ENCODE measurements at places on chromosomes 2 and 18.

- no peak for DNase-seq
Measured at GRCh38 chr18:74994502-74995418, 214.2 kb downstream of the PTGR3 start.

DNA sequence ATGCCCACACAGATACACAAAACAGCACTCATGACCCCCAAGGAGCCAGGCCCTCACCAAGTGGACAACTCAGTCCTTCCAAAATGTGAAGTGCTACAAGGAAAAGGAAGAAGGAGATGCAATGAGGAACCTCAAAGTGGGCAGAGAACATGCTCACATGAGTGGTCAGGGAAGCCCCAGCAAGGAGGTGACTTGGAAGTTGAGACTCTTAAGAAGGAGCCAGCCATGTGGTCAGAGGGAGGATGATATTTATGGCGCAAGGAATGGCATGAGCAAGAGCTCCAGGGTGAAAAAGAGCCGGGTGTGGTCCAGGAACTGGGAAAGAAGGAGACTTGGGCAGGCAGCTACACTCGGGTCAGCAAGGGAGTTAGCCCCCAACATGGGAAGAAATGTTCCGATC, 30.0 kb upstream of the KLHL29 start:
- no peak for DNase-seq

DNA sequence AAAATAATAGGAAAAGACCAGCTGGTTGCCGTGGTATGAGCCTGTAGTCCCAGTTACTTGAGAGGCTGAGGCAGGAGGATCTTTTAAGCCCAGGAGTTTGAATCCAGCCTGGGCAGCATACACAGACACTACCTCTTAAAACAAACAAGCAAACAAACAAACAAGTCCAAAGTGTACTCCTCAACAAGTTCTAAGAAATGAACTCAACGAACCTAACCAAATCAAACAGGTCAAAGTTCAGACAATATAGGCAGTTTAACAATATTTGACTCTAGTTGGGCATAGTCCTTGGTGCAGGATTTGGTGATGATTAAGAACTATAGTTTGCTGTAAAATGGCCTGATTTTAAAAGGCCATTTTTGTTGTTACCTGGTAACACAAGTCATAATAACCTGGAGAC, 41.9 kb upstream of the RHOB start:
- no peak for DNase-seq

- DNase-seq: peak; percentile 77
Measured at GRCh38 chr2:220569112-220569897, 941.9 kb downstream of the SLC4A3 start.

DNA sequence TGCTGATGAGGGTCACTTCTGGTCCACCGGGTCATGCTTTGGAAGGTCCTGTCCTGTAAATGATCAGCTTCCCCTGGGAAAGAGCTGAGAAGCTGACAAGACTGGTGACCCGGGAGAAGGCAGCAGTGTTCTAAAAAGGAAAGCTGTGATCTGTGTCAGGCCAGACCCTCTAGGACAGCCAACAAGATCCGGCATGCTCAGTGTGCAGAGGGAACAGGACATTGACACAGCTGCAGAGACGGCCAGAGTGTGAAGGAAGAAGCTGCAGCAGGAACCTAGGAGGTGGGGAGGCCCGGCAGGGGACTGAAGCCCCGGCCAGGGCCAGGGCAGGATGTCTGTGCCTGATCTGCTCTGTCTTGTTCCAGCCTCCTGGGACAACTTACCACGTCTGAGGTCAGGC, 372.7 kb upstream of the ID2 start:
- DNase-seq: no peak

GRCh38 chr2:20300656-20301055, 50.0 kb downstream of the PUM2 start:
- no peak for DNase-seq

DNA sequence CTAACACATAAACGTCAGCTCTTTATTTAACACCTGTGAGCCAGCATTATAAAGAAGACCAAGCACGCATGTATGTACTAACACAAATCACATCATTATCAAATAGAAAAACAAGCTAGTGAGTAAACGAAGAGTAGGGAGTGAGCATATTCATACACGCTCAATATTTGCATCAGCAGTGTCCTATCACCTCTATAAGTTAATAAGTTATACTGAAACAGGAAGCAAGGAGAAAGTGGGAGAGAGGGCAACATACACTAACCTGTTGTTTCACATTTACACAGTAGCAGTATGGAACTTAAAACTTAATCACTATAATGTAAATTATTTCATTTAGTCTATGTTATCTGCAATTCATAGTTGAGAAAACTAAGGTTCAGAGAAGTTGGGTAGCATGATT, 321.5 kb upstream of the TANK start:
- DNase-seq: no peak

DNA sequence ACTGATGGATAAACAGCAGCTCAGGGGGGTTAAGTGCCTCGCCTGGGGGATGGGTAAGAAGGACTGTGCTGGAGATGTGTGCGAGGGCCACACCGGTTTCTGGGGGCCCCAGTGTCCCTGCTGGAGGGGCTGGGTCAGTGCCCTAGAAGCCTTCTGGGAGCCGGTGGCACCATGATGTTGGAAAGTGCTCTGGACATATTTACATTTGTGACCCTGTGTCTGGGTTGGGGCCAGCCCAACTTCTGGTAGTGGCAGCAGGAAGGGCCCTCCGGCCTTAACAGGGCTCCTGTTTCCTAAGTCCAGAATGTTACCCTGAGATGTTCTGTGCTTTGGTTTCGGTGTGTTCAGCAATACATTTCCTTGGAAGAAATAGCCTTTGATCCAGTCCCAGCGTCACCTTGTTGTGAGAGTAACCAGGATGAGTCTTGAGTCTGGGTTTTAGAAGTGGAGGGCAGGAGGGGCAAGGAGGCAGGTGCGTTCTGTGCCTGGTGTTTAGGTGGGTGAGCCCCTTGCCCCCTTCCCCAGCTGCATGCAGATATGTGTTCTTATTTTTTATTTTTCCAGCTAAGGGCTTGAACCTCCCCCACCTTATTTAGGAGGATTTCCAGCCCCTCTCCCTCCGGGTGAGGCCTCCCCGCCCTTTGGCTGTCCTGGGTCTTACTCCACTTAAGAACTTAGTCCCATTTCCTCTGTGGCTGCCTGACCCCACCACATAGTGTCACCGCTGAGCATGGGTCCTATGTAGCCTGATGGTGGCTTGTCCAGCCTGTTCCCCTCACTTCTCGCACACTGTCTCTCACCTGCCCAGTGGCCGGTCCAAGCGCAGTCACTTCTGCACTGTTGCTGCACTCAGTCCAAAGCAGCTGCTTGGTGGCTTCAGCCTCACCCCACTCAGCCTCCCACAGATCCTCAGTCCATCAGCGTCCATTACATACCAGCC, 132.7 kb upstream of the HS6ST1 start:
- no peak for DNase-seq

GRCh38 chr2:42008241-42008921, 39.4 kb upstream of the PKDCC start:
- no peak for DNase-seq
